ENCODE measurements at places on chromosomes 5 and 9.

DNA sequence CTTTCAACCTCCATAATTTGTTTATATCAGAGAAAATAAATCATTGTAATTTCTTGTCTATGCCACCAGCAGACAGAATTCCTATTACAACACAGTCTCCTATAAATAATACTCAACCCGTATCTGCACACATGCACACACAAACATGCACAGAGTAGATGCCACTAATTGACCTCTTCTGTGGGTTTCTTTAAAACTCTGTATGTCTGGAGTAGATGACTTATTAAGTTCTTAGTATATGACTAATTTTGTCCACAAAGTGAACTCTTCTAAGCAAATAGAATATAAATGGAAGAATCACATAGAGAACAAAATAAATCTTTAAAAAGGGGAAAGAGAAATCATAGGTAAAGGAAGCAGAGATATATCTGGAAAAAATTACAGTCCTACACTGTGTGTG is 452.3 kb downstream of the MTRR start:
- DNase-seq = no peak

- no peak for DNase-seq
These were observed 610.4 kb downstream of the ELAVL2 start for GRCh38 chr9:23215688-23216087.

DNA sequence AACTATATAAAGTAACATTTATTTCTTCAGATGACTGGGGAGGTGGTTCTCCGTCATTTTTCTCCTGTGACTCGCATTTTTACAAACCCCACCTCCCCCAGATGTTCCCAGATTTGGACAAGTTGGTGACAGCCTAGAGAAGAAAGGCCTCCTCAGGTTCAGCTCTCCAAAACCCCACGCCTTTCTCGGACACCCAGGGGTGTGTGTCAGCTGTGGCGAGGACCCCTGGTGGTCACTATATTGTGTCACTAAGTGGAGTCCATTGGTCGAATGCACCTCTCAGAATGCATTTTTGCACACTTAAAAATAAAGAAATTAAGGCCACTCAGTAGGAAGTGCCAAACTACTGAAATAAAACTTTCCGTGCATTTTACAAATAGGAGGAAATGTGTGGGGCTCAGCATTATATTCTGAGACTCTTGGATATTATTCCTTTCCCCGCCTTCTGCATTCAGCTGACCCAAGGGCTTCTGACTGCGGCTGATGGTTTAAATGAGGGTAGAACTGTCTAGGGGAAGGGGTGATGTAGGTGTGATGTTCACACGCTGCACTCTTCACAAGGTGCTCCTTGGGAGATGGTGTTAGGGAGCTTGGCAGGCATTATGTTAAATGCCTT is 47.6 kb downstream of the ACO1 start:
- no peak for DNase-seq

DNA sequence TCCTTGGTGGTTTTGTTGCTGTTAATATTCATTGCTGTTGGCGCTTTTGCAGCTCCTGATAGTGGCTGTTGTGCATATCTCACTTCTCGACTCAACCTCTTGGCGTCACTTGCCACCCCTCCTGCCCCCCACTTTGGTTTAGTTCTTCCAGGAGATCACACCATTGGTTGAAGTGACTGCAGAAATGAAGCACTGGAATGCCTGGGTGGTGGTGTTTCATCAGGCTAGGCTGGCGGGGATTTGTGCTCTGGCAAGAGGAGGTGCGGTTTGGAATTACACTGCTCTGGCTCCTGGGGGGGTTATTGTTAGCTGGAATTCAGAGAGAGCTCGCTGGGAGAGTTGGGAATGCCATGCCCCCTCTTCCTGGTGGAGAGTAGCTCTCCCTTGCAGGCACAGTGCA is 11.5 kb downstream of the PRRC2B start:
- no peak for DNase-seq

Measured in T-helper 17 cell (primary cell).